ENCODE measurements at places on chromosomes 1 and 21. TPM values are rescaled to one million over a fixed set of nuclear protein-coding genes. Genes with fewer than 3 reads are reported as not detected.

Gene SDE2
- 26.3 TPM for total RNA-seq

Gene RGS13
- total RNA-seq, result 0.59 TPM

- peak; percentile 79 for DNase-seq
These were observed 34.1 kb downstream of the BMP8A start for GRCh38 chr1:39525366-39526165.

Gene XCL2
- total RNA-seq, result not detected

DNA sequence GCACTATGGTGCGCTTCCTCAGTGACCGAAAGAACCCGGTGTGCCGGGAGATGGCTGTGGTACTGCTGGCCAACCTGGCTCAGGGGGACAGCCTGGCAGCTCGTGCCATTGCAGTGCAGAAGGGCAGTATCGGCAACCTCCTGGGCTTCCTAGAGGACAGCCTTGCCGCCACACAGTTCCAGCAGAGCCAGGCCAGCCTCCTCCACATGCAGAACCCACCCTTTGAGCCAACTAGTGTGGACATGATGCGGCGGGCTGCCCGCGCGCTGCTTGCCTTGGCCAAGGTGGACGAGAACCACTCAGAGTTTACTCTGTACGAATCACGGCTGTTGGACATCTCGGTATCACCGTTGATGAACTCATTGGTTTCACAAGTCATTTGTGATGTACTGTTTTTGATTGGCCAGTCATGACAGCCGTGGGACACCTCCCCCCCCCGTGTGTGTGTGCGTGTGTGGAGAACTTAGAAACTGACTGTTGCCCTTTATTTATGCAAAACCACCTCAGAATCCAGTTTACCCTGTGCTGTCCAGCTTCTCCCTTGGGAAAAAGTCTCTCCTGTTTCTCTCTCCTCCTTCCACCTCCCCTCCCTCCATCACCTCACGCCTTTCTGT, 7.3 kb upstream of the PIGV start:
- no peak for DNase-seq

Gene CELA3B
- not detected for total RNA-seq

DNA sequence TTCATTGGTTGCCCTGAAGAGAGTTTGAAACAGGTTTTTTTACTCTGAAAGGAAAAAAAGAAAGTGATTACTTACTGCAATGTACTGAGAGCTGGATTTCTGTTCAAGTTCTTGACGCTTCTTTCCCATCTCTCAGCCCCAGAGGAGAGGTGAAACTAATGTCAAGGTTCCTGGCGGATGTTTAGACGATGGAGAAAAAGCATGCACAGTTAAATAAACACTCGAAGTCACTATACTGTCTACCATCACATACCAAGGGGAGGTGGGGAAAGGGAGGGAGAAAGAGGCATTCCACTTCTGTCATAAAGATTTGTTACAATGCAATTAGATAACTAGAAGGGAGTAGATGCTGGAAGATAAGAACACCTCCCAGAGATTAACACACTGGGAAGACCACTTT, 177.0 kb upstream of the TNR start:
- DNase-seq, result no peak

Gene CREB3L4
- total RNA-seq, result 19.9 TPM

DNA sequence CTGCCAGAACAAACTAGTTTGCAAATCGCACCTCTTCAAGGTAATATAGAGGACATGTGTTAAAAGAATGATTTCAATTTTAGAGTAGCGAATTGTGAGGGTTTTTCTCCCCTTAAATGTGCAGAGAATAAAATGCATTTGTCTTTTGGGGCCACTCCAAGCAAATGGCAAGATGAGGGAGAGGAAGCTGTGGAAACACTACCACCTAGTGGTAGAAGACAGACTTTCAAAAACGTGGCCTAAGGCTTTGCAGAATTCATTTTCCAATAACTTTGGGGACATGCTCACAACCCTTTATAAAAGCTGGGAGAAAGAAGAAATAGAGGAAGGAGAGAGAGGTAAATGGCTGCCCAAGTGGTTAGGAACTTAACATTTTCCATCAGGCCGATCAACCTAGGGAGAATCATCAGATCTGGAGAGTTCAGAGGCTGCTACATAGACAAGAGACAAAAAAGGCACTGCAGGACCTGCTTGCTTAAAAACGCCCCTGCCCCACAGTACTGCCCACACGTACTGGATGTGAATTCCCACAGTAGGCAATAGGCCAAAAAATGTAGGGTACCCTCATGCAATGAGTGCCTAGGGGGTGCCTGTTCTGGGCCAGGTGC, 15.7 kb upstream of the RCAN1 start:
- peak; percentile 69 for DNase-seq

DNA sequence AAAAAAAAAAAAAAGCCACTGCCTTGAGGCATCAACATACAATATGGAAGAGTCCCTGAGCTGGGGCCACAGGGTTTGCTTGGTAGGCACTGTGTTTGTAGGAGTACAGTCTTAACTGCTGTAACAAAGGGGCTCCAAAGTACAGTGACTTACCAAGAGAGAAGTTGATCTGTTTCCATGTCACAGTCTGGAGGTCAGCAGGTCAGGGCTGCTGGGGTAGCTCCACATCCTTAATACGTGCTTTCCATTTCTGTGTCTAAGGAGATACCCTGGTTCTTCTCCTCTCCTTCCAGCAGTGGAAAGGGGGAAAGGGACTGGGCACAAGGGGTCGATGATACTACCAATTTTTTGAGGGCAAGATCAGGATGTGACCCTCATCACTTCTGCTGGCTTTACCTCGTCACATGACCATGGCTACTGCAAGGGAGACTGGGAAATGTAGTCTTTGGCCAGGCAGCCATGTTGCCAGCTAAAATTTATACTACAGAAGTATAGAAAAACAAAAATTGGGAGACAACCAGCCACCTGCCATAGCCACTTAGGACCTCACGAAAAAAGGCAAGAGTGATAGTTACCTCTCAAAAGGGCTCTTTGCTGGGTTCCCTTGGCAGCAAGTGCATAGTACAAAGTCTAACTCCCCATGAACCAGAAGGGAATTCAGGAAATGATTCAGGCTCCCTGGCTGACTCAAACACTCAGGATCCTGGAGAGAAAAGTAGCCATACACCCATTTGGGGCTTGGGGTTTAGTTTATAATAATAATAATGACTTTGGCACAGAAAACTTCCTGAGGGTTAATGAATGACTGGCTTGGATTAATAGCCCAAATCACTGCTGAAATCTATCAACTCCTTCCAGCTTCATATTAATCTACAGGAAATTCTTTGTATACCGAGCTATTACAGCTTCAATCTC, 52.7 kb upstream of the ATP5PO start:
- DNase-seq, result peak; percentile 33

DNA sequence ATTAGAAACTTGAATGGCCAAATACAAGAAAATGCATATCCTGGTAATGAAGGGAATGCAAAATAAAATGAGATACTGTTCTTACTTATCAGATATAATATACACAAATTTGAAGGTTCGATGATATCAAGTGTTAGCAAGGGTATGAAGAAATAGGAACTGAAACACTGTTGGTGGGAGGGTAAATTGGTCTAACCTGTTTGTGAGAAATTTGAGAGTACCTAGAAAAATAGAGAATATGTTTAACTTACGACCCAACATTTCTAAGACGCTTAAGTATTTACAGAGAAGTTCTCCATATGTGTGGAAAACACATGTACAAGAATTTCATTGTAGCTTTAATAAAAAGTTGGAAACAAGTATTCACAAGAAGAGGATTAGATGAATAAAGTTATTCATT, 25.9 kb downstream of the ATG4C start:
- DNase-seq, result peak; percentile 59

DNA sequence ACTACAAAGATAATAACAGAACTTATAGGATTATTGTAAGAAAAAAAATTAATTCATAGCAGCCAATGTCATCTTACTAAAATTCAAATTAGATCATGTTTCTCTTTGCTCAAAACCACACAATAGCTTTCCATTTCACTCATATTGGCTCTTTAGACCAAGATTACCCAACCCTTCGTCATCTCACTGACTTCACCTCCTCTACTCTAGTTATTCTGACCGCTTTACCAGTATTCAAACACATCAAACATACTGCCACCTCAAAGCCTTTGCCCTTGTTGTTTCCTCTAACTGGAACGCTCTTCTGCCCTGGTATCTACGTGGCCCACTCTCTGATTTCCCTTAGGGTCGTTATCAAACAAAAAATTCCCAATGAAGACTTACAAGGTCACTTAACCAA, 1.7 kb downstream of the ANGPTL3 start:
- DNase-seq, result no peak

DNA sequence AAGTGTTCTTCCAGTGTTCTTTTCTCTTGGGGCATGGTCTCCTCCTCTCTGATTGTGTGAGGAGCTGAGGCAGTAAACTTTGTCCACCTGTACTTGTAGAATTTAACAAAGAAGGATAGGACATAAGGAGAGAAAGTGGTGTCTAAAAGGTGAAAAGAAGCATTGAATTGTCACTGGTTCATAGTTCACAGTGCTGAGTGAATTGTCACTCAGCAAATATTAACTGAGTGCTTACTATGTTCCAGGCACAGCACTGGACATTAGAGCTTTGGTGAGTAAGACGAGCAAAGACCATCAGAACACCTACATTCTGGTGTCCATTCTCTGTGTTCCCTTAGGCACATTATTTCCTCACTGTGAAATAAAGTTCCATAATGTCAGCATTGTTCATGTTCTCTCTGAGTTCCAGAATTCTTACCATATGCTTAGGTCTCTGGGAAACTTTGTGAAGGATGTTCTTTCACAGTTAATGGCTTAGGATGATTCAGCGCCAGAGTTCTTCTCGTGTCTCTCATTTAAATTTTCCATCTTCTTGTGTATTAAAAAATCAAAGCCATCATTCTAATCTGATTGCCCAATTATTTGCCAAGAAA, 156.8 kb upstream of the HOOK1 start:
- no peak for DNase-seq

Gene AMY2B
- 46.3 TPM for total RNA-seq
